ENCODE measurements at places on chromosomes 4 and X.
A peak's percentile ranks its signal among the peaks of the same experiment; 100 is the strongest.

DNA sequence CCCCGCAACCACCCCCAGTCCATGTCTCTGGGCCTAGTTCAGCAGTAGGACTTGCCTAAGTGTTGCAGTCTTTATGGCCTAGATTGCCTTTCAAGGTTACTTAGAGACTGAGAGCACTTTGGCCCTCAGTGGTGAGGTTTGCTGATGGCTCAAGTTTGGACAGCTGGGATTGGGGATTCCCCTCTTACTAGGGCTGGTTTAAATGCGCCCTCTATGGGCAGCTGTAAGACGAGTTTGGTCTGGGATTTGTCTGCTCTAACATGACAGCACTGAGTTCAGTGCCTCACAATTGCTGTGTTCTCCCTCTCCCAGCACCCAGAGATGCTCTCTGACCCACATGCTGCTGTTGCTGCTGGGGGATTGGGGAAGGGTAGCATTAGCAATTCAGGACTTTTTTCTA, 23.1 kb downstream of the DACH2 start:
- DNase-seq = peak; percentile 13

DNA sequence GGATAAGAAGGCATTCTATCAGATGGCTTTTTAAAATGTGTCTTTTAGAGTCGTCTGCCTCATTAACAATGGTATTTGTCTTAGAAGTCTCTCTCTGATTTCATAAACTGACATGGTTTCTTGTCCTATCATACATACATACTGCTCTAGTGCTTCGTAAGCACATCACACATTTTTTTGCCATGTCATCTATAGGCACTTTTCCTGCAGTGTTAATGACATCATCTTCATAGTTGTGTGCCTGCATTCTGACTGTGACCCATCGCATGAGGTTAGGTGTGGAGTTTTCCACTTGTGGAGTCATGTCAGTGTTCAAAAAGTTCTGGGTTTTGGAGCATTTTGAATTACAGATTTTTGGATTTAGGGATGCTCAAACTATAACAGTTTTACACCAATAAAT, 361.6 kb upstream of the SPOCK3 start:
- DNase-seq = no peak

DNA sequence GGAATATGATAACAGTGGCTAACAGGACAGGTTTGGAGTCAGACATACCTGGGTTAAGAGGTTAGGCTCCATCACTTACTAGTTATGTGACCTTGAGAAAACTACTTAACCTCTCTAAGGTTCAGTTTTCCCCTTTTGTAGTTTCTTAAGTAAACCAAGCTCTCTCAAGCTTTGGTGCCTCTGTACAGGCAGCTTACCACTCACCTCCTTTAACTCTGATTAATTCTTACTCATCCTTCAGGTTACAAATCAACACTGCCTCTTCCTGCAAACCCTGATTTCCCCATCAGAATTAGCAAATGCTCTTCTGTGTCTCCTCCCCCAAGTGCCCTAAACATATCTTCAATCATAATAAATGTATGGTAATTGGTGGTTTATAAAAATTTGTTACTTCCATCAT, 3.5 kb upstream of the SERTM2 start:
- no peak for DNase-seq

GRCh38 chr4:152417673-152418072, 118.2 kb downstream of the FBXW7 start:
- DNase-seq = no peak

DNA sequence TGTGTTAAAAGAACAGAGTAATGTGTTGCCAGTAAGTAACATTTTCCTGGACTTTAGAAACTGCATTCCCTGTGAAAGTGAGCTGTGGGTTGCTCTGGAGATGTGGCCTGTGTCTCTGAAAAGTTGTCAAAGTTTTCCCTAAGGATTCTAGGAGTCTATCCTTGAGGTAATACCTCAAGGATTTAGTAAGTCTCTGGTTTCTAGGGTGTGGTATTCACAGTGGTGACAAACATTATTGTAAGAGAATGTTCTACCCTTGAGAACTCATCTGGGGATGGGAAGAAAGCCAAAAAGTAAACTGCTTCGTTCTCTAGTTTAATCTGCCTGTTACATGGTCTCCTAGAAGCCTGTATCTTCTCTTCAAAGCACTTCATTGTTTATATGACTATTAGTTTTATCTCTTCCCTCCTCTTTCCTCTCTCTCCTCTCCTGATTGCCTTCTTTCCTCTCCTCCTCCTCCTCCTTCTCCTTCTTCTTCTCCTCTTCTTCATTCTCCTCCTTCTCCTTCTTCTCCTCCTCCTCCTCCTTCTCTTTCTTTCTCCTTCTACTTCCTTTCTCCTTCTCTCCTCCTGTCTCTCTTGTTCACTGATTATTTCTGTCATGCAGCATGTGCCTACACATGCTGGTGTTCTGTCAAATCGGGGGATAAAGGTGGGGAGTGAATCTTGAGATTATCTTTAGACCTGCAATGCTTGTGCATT, 321.3 kb downstream of the PTTG2 start:
- DNase-seq = no peak

GRCh38 chr4:176261481-176261880, 7.5 kb downstream of the ASB5 start:
- no peak for DNase-seq

DNA sequence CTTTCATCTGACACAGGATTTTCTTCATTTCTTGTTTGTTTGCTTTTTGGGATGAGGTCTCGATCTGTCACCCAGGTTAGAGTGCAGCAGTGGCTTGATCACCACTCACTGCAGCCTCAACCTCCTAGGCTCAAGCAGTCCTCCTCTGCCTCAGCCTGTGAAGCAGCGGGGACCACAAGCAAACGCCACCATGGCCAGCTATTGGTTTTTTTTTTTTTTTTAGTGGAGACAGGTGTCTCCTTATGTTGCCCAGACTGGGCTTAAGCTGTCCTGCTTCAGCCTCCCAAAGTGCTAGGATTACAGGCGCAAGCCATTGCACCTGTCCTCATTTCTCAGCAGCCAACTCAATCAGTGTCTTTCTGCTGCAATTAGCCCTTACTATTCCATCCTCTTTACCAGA, 10.3 kb downstream of the SPRY1 start:
- DNase-seq = no peak

GRCh38 chrX:47384502-47384901, 14.1 kb downstream of the ZNF157 start:
- peak; percentile 55 for DNase-seq

DNA sequence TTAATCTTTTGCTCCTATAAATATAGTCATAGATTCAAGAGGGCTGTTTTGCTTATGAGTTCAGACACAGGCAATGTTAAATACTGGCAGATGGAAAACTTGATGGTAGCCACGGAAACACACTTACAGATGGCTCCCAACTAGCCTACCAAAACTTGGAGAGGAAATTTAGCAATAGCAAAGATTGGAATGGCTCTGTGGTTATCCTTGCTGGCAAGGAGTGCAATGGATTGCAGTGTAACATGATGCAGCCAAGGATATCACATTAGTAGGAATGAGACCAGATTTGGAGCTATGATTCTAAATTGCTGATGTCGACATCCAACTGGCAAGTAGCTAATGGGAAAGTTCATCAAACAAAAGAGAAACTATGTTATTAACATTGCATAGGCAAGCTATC, 791.0 kb upstream of the DIAPH2 start:
- DNase-seq = no peak

GRCh38 chr4:86011117-86011516, 348.7 kb downstream of the MAPK10 start:
- DNase-seq = no peak

DNA sequence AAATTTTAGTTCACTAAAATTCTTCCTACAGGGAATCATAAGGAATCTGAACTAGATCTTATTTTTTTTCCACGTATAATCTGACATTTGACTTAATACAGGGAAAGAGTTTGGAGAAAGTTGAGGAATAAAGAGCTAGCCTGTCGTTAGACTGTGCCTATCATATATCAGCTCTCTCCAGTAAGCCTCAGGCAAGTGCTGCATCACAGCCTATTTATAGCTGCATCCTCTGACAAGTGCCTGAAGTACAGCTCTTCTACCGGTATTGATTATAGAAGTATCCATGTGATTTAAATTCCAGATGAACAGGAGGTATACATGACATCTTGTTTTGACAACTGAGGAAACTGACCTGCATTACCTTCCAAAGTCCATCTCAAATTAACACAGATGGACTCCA, 248.9 kb downstream of the TLL1 start:
- DNase-seq = no peak

DNA sequence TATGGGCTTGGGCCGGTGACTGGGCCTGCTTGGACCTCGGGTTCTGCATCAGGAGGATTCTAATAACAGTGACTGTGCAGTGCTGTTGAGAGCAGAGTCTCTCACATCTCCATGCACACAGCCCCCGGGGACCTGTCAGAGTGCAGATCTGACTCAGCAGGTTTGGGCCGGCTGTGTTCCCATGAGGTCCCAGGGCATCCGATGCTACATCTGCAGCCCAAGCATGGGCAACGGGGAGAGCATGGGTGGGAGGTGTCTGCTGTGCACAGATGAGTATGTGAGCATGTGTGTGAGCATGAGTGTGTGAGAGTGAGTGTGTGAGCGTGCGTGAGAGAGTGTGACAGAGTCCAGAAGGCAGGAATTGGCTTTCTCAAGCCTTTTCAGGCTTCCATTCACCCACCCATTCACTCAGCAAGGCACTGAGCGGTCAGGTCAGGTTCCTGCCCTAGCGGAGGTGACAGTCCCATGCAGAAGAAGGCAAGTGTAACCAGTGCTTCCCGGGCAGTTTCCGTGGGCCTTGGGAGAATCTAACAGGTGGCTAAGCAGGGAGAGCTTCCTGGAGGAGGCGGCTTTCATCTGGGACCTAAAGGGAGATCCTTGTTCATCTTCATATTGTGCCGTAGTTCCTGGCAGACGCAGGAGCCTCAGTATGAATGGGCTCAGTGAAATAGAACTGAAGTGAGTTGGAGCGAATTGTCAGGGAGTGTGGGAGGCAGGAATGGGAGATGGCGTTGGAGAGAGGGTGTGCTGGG, 62.6 kb downstream of the SORCS2 start:
- DNase-seq = no peak

DNA sequence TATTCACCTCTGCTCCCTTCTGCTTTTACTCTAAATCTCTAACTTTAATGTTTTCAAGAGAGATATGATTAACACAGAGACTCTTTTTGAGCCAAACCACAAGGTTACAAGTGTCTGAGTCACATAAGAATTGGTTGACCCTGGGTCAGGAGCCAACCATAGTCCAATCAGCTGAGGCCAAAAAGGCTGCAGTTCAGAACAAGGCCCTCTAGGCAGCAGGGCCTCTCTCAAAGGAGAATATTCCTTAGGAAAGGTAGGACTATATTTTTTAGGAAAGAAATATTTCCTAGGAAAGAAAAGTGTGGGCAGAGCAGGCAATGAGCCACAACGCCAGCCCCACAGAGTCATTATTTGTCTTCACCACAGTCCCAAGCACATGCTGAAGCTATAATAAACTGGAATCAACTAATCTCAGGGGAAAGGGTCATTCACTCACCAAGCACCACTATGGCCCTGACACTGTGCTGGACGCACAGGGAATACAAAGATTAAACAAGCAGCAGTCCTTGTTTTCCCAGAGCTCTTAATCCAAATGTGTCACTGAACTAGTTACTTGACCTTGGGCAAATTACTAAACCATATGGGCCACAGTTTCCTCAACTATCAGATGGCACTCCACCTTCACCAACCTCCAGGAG, 2.2 kb downstream of the ATP8A1 start:
- no peak for DNase-seq

DNA sequence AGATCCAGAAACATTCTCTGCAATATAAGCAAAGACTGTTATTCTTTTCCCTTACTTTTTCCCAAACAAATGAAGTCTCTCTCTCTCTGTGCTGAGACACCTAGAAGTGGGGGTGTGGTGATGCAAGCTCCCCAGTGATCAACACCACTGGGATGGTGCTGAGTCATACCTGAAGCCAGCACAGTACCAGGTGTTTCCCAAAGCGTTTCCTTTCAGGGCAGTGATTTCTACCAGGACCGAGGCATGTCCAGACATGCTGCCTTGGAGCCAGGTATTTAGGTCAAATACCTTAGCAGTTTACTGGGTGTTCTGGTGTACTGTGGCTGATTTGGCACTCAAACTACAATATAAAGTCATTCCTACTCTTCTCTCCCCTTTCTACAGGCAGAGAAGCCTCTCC, 726.5 kb downstream of the FAM133A start:
- no peak for DNase-seq
